ENCODE measurements at places on chromosomes 3 and 15. TPM values are rescaled to one million over a fixed set of nuclear protein-coding genes. Genes with fewer than 3 reads are reported as not detected.

- DNase-seq: no peak
These were observed 43.3 kb downstream of the CPN2 start for GRCh38 chr3:194307849-194308248.

DNA sequence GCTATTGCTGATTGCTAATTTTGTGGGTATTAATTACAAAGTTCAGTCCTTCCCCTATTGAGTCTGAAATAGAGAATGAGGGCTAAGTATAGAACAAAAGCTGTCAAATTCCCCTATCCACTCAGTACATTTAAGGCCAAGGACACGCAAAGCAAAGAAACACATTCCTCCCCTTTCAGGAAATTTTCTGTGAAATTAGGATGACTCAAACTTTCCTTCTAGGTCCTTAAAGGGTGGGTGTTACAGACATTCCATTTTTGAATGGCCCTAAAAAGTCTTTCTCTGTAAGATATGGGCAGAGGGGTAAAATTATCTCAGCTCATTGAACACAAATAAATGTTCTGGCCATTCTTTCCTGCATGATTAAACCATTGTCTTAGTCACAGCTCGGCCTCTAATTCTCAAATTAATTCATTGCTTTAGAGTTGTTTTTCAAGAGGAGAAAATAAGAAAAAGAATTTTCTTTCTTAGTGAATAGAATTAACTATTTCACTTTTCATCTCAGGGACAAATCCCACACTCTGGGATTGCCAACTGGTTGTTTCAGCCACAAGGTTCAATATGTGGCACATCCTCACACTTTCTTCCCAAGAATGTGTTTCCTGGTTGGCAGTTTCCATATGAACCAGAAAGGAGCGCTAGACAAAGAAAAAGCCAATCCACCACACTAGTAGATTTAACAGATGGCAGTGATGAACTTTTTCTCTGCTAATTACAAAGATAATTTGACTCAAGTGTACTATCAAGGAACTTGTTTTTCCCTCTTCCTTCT is 424.1 kb downstream of the ZNF385D start:
- no peak for DNase-seq

DNA sequence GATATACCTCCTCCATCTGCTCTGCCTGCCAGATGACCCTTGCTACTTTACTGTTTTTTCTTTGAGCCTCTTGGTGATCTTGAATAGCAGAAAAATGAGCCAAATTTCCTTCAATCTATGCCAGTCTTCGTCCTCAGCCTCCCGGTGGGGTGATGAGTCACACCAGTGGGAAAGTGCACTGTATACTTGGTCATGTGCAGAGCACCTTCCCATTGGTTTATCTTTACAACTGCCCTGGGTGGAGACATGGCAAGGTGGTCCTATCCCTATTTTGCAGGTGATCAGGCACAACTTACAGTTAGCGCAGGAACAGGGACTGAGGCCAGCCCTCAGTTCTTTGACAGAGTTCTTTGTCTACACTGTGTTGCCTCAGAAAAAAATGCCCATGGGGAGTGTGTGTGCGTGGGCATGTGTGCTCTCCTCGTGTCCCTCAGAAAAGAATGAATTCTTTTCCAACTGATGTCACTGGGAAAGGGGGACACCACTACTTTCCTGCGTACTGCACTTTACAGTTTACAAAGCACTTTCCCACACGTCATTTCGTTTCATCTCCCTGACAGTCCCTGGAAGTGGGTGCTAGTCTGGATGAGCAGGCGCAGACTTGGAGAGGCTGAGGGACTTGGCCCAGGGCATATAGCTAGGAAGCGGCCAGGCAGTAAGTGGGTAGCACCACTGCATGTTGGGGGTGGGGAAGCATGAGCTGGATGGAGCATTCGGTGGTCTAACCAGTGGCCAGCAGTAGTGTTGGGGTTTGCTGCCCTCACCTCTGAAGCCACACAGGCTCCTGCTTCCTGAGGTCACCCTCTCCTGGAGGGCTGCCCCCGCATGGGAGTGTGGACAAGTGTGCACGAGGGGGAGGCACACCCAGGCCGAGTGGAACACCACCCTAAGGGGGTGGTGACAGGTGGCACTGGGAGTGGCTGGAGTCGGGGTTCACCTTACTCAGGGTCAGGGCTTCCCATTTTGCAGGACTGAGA is 24.1 kb downstream of the SMAD3 start:
- no peak for DNase-seq

The PEX11A gene
- total RNA-seq: 3.7 TPM

DNA sequence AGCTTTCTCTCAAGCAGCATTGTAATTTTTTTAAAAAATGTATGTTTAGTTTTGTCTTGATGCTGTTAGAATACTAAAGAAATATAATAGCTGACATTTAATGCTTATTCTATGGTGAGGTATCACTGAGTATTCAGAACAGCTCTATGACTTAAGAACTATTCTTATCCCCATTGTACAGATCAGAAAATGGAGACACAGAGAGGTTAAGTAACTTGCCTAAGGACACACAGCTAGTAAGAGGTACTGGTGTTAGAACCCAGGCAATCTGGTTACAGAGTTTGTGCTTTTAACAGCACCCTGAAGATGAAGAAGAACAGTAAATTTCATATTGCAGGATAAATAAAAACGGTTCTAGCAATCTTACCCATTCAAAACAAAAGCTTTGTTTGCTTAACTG is 15.5 kb downstream of the PLA2G4D start:
- no peak for DNase-seq

- DNase-seq: peak; percentile 84
These were observed 18.1 kb upstream of the VGLL4 start for GRCh38 chr3:11661827-11662226.

DNA sequence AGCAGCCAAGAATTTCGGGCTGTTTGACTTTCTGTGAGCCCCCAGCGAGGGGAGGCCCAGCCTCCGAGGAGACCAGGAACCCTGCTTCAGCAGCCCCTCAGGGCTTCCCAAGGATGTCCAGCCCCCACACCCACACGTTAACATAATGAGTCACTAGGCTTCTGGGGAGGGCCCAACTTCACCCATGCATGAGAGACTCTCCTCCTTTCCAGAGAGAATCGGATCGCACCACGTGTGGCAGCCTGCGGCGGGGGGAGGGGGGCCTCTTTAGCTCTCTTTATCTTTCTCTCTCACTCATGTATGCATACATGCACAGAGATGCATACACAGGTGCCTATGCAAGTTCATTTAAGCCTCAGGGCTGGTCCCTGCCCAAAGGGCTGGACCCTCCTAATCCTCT is 3.1 kb upstream of the AP2M1 start:
- no peak for DNase-seq
